SHP77 treated with DMSO at 0.1 percent for 48 hours (cell line): ENCODE measurements at places on chromosomes 5 and 9.

DNA sequence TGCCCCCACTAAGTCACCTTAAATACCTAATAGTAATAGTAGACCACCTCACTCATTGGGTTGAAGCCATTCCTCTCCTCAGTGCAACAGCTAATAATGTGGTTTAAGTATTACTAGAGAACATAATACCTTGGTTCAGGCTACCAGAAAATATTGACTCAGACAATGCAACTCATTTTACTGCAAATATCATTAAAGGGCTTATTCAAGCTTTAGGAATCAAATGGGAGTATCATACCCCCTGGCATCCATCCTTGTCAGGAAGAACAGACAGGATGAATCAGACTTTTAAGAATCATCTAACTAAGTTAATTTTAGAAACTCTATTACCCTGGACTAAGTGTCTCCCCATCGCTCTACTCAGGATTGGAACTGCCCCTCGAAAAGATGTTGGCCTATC is 6.8 kb upstream of the RNF180 start:
- DNase-seq: no peak

DNA sequence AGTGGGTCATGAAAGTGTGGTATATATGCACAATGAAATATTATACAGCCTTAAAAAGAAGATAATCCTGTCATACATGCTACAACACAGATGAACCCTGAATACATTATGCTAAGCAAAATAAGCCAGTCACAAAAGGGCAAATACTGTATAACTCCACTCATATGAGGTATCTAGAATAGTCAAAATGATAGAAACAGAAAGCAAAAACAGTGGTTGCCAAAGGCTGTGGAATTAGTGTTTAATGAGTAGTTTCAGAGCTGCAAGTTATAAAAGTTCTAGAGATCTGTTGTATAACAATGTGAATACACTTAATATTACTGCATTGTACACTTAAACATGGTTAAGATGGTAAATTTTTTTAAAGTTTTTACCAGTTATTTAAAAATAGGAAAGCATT is 135.0 kb downstream of the OXCT1 start:
- no peak for DNase-seq

DNA sequence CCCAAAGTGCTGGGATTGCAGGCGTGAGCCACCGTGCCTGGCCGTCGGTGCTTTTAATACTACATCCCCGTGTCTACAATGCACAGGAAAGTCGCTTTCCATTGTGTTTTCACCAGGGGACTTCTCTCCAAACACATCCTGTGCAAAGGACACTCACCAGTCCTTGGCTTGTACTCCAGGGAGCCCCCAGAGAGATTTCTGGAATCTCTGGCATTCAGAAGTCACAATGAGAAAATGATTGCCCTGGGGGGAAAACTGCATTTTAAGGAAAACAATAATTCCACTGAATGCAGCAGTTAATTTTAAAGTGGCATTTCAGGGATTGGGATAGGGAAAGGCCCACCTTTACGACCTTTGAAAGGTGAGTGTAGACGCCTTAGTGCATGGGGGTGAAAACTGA is 112.0 kb downstream of the ADAMTS16 start:
- DNase-seq: no peak

- DNase-seq: no peak
These were observed 145.4 kb upstream of the RAD23B start for GRCh38 chr9:107137495-107138202.

GRCh38 chr9:81636255-81636599 is 53.1 kb downstream of the TLE1 start:
- DNase-seq: no peak

DNA sequence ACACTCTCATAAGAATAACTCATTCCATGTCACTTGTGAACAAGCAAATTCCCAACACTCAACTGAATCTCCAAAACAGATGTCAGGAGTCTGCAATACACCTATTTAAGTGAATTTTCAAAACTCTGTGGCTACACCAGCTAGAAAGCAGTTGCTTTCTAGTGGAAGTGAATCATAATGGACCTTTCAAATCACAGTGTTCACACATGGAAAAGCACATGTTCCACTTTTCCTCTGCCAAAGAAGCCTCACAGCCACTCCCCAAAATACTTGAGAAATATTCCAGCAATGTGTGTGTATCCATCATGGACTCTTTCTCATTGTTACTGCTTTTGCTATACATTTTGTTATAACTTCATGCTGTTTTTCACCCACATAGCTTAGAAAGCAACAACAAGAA is 17.4 kb downstream of the MARCHF3 start:
- no peak for DNase-seq

DNA sequence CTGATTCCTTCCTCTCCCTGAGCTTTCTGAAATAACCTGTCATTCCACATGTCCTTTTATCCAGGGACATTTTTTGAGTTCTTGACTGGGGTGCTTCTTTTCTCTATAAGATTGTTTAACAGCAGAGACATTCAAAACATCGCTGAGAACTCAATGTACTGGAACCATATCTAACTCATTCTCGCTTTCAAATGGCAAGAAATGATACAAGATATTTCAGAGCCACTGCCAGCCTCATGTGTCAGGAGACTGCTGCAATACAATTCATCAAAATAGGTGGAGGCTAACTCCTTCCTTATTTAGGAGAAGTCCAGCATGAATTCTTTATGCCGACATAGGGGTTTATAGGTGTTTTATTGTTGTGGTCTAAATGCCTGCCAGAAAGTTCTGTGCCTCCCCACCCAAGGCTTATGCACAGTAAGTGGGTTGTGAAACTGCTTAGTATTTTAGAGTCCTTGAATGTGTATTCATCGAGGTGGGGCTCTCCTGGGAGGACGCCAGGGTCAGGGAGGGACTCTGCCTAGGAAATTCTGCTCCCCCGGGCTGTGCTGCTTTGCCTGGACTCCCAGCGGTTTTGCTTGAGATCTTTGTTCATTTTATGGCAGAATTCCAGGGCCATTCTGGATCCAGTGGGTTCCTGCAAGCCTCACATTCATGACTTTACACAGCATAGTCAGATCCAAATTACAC is 53.9 kb downstream of the ZNF474 start:
- DNase-seq: no peak

DNA sequence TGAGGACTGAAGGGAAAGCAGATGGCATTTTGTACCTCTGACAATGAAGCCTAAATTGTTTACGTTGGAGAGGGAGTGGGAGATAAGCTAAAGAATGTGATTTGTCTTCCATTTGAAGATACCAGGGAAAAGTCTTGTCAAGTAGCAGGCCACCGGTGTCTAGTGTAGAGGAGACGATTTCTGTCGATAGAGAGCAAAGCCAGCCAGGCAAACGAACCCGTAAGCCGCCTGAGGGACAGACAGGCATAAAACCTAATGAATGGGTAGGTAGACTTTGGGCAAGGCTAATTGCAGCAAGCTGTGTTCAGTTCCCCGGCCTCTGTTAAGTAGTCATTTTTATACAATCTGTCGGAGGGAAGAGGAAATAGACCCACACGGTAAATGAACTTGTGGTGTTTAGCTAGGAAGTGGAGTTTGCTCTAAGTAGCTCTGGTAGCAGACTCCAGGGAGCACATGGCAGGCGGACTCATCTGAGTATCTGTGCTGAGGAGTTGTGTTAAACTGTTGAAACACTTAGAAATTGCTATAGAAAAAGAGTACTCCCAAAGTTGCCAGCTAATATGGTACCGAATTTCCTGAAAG is 28.8 kb downstream of the SMARCA2 start:
- no peak for DNase-seq

DNA sequence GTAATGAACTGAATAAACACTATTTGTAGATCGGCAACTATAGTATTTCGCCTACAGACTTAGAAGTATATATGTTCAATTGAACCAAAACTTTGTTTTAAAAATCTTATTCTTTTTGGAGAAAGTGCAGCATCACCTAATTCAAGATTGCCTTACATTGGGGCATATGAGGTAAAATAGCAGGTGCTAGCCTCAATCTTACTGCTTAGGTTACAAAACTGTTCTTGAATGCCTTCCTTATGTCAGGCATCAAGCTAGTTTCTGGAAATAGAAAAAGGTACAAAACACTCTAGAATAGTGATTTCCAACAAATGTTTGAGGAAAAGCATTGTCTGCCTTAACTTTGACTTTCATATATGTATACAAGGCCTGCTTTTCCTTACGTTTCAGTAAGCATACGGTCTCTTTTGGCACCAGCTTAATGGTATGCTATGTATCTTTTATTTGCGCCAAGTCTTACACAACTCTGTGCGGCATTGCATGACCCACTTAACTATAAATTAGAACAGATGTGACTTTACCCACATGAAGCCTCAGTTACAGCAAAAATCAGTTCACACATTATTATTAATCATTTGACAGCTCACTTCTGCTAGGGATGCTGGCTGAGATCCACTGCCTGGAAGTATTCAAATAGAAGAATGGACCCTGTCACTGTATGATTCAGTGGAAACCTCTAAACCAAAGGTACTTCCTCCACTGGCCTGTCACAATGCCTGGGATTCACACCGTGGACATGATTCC is 174.1 kb downstream of the PRELID2 start:
- no peak for DNase-seq

DNA sequence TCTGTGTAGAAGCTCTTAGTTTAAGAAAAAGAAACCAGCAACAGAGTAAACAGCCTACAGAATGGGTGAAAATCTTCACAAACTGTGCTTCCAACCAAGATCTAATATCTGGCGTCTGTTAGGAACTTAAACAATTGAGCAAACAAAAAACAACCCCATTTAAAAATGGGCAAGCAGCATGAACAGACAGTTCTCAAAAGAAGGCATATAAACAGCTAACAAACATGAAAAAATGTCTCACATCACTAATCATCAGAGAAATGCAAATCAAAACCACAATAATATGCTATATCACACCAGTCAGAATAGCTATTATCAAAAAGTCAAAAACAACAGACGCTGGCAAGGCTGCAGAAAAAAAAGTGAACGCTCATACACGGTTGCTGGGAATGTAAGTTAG is 83.7 kb upstream of the CCDC152 start:
- DNase-seq: no peak

GRCh38 chr5:171845040-171845630 is 59.5 kb downstream of the SMIM23 start:
- DNase-seq: no peak

DNA sequence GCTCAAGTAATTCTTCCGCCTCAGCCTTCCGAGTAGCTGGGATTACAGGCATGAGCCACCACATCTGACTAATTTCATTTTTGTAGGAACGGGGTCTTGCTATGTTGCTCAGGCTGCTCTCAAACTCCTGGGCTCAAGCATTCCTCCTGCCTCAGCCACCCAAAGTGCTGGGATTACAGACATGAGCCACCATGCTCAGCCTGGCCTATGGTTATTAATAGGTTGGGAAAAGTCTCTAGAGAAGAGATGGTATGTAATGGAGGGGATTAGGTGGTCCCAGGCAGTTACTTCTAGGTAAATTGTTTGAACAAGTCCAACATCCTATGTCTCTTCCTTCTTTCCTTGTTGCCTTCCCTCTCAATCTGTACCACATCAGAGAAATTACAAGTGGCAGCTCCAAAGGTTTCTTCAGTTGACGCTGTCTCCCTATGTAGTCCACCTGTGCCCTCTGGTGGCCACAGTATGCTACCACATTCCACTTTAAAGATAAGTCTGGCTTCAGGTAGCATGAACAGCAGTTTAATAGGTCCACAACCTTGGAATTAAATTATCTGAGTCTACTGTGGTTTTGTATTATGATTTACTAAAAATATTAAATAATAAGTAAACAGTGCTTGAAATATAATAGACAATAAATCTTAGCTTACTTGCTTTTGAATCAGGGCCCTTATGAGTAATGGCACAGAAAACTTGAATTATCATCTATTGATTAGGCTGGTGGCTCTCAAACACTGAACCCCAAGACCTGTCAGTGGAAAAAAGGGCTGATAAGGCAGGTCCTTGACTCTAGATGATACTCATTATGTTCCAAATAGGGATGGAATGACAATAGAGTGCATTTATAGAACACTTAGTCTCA is 9.7 kb downstream of the TIGD6 start:
- peak; percentile 28 for DNase-seq

GRCh38 chr5:113495422-113495841 is 7.2 kb upstream of the MCC start:
- no peak for DNase-seq

- DNase-seq: no peak
These were observed 7.3 kb upstream of the BOD1 start for GRCh38 chr5:173623789-173624188.

- DNase-seq: no peak
These were observed 55.5 kb downstream of the TMOD1 start for GRCh38 chr9:97556721-97557605.

GRCh38 chr5:51380603-51381207 is 2.5 kb upstream of the ISL1 start:
- DNase-seq: no peak

DNA sequence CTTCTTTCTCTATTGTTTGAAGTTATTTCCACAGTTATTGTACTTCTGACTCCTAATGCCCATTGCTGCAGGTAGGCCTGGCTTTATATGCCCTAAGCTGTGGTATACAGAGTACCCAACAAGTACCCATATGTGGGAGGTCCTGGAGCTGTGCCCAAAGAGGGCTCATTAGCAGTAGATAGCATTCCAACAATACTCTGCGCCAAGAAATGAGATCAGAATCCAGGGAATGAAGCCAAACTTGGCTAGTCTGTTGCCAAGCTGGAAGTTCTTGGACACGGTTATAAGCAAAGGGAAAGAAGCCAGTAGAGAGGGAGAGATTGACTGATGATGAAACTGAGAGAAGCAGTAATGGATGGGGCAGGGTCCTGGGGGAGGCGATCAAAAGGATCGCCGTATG is 29.7 kb upstream of the FAM169A start:
- DNase-seq: no peak

DNA sequence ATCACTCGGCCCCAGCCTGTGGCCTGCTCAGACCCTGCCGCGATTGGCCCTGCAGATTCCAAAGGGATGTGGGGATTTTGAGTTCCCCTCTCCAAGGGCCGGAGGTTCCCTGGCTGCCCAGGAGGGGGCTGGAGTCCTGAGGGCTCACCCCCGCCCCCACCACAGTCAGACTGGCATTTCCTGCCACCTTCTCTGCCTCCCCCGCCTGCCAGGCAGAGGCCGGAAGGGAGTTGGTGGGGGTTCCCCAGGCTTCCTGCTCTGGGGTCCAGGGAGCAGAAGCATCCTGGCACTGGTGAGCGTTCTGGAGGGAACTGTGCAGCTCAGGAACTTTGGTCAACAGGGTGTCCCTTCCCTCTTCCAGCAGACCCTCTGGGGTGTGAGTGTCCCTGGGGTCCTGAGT is 70.6 kb downstream of the RXRA start:
- no peak for DNase-seq

GRCh38 chr5:161483721-161484120 is 62.8 kb downstream of the GABRB2 start:
- DNase-seq: no peak

- no peak for DNase-seq
These were observed 144.4 kb upstream of the TAS2R1 start for GRCh38 chr5:9774472-9775079.

GRCh38 chr5:10760096-10760920 is 726 bp downstream of the DAP start:
- DNase-seq: peak; percentile 56

GRCh38 chr9:130500340-130501180 is 55.8 kb downstream of the ASS1 start:
- no peak for DNase-seq

- no peak for DNase-seq
These were observed 128.8 kb upstream of the PANK3 start for GRCh38 chr5:168707716-168708695.

- peak; percentile 63 for DNase-seq
These were observed 91.5 kb downstream of the ANKRD33B start for GRCh38 chr5:10655161-10655971.
